Placental pericyte (primary cell): ENCODE measurements at places on chromosomes 16 and 17. TPM values are rescaled to one million over a fixed set of nuclear protein-coding genes. Genes with fewer than 3 reads are reported as not detected.

Gene FN3K
- total RNA-seq = 1.4 and 3.3 TPM in 2 replicates

Gene PLEKHH3
- 10.7 and 11.0 TPM in 2 replicates for total RNA-seq

Gene MYH3
- total RNA-seq = 0.22 and 0.86 TPM in 2 replicates

Gene GRAP
- under 0.01 TPM in 1 of 2 replicates, not detected in the other for total RNA-seq

Gene ADAD2
- not detected in 2 replicates for total RNA-seq

Gene ITGAD
- total RNA-seq = not detected in 2 replicates

Gene ZC3H18
- 17.2 and 19.3 TPM in 2 replicates for total RNA-seq
